Activated T-cell treated with anti-CD3 and anti-CD28 coated beads for 48 hours (primary cell): ENCODE measurements at places on chromosomes 3 and 15.

DNA sequence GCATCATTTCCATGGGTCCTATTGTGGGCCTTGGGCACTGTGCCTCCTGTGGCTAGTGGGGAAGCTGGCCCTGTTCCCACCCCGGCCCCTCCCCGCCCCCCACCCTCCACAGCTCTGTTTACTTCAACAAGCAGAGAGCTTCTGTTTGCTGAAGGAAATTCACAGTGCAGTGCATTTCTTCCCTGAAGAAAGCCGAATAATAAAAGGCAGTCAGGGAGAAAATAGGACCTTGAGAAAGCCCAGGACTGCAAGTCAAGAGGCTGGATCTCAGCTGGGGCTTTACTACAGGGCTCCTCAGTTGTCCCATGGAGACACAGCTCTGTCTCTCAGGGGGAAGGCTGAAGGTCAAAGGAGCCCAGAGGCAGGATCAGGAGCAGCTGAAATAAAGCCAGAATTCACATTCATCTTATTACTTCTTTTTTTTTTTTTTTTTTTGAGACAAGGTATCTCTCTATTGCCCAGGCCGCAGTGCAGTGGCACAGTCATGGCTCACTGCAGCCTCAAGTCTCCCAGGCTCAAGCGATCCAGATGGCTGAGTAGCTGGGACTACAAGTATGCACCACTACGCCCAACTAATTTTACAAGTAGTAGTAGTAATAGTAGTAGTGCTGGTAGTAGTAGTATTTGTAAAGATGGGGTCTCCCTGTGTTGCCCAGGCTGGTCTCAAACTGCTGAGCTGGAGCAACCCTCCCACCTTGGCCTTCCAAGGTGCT is 33.0 kb upstream of the LACTB start:
- no peak for DNase-seq

- DNase-seq = no peak
Measured at GRCh38 chr3:127628788-127629466, at the start of gene PODXL2. Gene PODXL2 (plus strand): TSS chr3:127629185. CDS start chr3:127629220, 35 bp downstream.

GRCh38 chr3:134477938-134478337 is 7.8 kb downstream of the ANAPC13 start:
- no peak for DNase-seq

DNA sequence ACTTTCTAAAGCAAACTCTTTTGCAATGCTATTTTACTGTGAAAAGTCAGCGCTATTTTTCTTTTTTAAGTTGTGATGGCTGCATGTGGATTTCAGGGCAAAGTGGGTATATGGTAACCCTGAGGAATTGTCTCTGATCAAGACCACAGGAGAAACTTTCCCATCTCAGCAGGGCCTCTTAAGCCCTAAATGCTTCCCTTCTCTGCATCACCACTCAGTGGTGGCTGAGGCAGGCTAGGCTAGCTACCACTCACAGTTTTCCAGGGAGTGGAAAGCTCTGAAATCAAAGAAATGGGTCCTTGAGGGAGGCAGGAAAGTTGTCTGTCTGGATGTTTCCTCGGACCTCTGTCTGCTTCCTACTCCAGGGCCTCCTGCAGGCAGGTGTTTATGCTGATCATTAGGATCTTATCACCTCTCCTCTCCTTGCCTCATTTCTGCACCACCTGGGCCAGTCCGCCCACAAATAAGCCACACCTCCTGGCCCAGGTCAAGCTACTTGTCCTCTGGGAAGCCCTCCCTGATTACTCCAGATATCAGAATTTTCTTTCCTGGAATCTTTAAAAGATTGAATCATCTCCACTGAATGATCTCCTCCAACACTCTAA is 37.0 kb downstream of the CEMIP start:
- DNase-seq = no peak

DNA sequence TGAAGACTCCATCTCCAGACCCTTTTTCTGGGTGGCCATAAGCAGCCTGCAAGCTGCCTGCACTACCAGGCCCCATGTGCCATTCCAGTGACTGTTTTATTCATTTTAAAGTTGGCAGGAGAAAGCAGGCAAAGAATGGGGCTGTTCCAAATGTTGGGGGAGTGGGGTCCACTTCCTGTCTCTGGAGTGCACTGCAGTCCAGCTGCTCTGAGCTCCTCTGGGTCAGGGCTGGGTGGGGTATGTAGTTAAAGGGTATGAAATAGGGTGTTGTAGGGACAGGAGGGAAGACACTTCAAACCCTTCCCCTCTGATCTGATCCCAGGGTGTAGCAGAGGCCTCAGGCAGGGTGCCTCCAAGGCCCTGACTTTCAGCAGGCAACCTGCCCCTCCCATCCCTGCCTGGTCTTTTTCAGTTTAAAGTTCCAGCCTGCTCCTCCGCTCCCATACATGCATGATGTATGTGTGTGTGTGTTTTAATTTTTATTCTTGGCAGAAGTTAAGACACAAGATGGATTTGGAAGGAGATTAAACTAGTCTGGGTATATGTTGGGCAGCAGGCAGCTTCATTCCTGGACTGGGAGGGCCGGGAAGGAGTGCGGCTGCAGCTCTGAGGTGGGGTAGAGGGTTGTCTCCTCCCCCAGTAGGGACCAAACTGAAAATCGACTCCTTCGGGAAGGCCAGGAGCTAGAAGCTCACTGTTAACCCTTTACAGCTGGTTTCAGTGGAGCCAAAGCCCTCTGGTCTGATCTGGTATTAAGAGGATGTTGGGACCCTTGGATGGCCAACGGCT is 17.3 kb downstream of the BOC start:
- no peak for DNase-seq

DNA sequence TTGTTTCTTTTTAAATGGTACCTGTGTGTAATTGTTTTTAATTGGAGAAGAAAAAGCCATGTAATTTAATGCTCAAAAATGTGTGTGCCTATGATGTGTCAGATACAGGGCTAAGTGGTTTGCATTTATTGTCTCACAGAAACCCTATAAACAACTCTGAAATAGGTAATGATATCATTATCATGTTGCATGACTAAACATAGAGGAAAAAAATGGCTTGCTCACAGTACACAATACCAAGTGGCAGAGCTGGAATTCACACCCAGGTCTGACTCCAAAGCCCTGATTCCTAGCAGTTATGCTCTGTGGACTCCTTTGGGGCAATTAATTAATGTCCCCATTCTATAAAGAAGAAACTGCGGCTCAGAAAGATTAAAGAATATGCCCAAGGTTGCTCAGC is 237.4 kb upstream of the TRIM42 start:
- no peak for DNase-seq

DNA sequence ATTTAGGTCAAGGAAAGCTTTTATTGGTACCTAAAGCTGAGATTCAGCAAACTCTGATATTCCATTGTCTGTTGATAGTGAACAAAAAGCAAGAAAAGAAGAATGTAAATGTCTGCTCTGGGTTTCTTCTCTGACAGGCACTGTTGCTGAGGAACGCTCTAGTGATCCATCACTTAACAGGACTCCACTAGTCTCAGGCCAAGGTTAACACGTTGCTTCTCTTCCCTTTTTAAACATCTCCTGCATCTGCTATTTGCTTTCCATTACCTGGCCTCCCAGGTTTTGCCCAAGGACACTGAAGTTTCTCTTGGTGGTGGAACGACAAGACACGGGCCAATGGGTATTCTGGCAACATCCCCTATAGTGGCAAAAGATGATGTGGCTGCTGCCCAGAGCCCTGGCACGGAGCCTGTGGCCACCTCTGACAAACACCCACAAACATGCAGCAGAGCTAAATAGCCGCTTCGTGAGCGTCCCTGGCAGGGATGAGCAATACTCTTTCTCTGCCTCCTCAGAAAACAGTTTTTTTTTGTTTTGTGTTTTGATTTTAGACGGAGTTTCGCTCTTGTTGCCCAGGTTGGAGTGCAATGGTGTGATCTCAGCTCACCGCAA is 97.8 kb upstream of the AKAP13 start:
- DNase-seq = no peak

GRCh38 chr15:90022905-90023700 is 22.0 kb downstream of the ZNF710 start:
- no peak for DNase-seq

GRCh38 chr3:44478606-44479094 is 1.2 kb upstream of the ZNF445 start:
- no peak for DNase-seq

DNA sequence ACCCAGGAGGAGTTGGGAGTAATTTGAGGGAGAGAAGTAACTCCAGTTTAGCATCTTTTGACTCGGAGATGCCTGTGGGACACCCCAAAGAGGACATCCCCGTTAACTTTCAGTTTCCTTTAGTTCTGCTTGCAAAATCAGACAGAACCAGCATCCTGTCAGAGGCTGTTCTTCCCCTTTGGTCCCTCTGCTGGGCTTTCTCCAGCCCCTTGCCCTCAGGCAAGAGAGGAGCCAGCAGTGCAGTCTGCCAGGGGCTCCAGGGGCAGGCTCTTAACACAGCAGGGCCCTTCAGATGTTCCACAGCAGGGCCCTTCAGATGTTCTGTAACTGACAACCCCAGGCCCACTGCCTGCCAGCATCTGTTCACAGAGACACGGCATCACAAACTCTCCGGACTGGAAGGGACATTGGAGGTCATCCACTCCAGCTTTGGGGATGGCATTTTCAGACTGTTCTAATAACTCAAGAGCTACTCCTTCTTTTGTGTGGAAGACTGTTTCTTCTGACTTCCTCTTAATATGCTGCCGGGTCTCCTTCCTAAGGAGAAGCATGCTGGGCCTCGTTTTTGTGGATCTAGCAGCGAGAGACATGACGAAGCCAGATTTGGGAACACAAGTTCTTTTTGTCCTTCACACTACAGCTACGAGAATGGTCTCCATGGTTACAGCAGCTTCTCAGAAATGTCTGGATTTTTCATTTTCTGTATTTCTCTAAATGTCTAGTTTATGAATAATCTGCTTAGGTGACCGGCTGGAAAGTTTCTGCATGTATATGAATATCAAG is 51.9 kb downstream of the KY start:
- DNase-seq = no peak

GRCh38 chr15:57878573-57878972 is 172.1 kb downstream of the POLR2M start:
- DNase-seq = no peak

DNA sequence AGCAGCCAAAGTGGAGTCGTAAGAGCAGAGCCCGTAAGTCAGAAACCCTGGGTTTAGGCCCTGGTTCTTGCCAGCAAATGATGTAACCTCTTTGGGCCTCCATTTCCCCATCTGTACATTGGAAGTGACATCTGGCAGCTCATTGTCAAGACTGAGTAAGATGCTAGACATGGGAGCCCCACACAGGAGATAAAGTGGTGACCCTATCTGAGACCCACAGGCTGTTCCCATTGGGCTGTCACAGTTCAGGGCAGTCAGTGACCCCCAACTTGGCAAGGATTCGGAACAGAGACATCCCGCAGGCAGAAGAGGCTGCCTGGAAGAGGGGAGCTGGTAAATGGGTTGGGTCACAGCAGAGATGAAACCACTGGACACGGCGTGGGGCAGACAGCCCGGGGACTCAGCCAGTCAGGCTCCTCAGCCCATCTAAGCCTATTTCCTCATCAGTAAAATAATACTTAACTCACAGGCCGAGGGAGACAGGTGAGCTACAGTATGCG is 1.8 kb downstream of the CLN6 start:
- no peak for DNase-seq
